K562 (cell line): ENCODE measurements at places on chromosomes 7 and 10. TPM values are rescaled to one million over a fixed set of nuclear protein-coding genes. Genes with fewer than 3 reads are reported as not detected.

Gene LGI1
- polyA plus RNA-seq = not detected in 2 replicates

DNA sequence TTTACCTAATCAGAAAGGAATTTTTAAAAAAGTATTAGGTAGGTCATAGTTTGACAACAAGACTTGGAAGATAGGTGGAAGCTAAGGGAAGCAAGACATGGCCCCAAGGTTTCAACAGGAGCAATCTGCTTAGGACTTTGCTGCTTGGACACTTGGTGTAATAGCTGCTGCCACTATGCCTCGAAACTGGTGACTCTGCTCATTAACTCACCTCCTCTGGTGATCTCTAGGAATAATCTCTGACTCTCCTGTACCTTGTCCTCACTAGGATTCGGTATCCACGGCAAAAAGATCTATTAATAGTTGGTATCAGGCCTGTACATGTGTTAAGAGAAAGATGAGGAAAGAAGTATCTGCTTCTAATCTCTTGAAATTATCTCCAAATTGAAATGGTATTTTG, 53.1 kb downstream of the PTEN start:
- DNase-seq = no peak

Gene TMEM229A
- polyA plus RNA-seq = not detected in 2 replicates

DNA sequence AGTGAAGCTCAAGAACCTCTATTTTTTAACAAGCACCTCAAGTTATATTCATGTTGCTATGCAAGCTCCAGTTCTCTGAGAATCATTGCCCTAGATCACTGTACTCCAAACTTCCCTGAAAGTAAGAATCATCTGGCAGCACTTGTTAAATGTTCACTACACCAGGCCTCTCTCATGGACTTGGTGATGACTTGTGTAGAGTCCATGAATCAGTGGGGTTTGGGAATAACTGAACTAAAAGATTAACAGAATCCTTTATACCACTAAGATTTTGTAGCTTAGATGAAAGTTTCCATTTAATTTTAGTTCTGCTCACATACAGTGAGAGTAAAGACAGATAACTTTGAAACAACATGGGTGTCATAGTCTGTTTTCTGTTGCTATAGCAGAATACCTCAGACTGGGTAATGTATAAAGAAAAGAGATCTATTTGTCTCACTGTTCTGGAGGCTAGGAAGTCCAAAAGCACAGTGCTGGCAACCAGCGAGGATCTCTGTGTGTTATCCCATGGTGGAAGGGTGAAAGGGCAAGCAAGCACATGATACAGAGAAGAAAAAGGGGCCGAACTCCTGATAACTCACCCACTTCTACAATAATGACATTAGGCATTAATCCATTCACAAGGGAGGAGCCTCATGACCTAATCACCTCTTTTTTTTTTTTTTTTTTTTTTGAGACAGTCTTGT, 27.9 kb upstream of the AOAH start:
- DNase-seq = no peak

Gene TMEM270
- polyA plus RNA-seq = not detected in 2 replicates

- DNase-seq = no peak
Observed at GRCh38 chr7:156903232-156903909, 10.4 kb upstream of the LMBR1 start.

- DNase-seq = no peak
Observed at GRCh38 chr10:125840955-125841354, 17.6 kb downstream of the BCCIP start.

Gene METTL27
- polyA plus RNA-seq = 0.35 and 0.82 TPM in 2 replicates

DNA sequence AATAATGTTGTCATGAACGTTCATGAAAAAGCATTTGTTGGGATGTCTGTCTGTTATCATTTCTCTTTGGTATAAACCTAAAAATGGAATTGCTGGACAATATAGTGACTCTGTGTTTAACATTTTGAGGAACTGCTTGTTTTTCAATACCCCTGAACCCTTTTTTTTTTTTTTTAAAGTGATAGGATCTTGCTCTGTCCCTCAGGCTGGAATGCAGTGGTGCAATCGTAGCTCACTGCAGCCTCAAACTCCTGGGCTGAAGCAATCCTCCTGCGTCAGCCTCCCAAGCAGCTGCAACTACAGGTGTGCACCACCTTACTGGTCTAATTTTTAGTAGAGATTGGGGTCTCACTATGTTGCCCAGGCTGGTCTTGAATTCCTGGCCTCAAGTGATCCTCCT, 15.1 kb upstream of the LMTK2 start:
- no peak for DNase-seq

DNA sequence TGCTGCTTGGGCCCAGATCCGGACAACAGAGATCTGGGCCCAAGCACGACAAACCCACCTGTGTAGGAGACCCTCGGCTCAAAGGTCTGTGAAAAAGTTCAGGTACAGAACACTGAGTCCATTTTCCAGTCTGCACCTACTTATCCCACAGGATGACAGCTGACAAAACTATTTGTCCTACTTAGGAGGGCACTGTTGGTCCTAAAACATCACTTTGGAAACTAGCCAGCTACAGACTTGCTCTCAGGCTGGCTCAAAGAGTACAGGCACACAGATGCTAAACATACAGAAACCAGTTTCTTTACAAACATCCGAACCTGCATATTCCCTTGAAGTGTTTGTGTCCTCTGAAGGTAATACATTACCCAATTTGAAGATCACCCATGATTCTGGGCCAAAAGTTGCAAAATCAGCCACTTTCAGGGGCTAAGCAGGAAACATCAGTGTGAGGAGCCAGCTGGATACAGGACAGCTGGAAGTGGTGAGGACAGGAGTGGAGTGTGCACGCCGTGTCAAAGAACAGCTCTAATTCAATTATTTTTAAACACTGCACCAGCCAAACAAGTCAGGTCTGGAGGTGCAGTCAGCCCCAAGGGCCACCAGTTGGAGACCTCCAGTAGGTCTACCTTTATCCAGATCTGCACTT, 88.5 kb downstream of the NOC3L start:
- no peak for DNase-seq
